Left forelimb (tissue), 1 donor: ENCODE measurements at places on chromosomes 12 and 14.

DNA sequence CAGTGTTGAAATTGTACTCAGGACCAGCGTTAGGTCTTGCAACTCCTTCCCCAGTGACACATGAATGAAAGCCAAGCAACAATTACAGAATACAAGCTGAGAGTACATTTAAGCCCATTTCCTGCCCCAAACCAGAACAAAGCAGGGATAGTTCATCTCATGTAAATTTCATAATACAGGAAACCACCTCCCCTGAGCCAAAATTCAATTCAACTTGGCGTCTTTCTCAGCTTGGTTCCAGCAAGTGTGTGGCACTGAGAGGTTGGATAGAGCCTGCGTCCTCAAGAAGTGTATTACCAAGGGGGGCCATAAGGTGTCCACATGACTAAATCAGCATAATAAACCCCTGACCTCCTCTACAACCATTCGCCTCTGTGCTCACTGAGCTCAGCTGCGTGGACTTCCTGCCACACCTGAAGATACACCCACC is 278.9 kb upstream of the CRY1 start:
- DNase-seq = no peak

DNA sequence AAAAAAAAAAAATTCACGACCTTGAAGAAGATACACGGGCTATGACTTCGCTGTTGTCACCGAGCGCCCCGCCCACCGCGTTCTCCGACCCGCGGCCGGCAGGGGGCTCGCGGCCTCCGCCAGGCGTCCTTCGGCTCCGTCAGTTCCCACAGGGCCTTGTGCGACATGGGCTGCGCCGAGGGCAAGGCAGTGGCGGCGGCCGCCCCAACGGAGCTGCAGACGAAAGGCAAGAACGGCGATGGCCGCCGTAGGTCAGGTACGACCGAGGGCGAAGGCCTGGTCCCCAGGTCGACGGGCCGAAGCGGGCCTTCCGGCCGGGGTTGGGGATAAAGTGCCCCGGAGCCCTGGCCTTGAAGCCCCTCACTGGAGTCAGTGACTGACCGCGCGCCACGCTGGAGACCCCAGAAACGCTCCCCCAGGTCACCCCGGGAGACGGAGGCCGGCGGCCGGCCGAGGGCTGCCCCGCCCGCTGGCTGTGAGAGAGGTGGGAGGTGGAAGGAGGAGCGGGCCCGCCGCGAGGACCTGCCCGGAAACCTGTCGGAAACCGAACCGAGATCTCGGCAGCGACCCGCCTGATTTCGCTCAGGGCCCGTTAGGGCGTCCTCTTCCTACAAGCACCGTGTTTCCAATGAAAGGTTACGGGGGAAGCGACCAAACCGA is at the start of gene TXNRD1:
TSS of gene TXNRD1 (plus strand) at position 142 of the 660 bp plus-strand sequence. CDS start at position 166, 24 bp downstream.
- peak; percentile 78 for DNase-seq

DNA sequence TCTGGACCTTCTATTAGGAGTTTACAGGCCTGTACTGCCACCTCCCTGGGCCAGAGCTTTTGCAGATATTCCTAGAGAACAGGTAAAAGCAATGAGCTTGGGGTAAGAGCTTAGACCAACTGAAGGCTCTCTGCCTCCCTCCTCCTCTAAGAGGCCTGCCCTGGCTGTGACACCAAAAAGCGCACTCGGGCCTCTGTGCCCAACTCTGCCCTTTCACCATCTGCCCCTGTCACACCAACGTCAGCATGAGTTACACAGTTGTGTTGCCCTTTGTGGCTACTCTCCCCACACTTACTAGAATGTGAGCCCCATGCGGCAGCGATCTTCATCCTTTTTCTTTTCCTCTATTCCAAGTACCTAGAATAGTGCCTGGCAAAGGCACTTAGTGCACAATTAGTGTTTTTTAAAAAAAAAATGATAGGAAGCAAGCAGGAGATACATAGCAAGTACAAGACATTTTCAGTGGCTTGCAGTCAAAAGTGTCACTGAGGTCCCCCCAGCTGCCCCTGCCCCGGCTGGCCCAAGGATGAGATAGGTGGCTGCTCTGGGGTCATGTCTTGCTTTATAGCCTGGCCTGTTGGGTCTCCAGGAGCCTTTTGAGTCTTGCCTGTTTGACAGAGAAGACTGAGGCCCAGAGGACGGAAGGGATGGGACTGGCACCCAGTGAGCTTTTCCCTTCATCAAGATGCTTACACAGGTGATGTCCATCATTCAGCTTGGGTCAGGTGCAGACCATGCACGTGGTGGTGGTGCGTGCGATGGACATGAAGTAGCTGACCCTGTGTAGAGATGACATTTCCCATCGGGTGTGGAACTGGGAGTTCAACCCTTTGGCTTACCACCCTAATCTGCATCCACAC is 12.5 kb downstream of the CKB start:
- DNase-seq = no peak

DNA sequence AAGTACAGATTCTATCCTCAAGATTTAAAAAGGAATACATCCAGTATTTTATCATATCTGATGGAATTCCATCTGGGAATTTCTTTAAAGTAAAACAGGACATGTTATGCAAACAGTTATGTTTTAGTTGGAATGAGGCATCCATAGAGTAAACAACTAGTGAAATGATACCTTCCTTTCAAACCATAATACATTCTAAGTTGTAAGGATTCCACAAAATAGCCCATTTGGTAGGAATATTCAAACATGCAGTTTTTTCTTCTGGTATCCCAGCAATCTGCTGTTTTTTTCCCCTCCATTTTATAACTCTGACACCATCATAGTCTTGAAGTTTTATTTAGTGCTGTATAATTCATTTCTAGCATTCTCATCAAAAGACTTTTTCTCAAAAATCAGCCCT is 149.6 kb downstream of the ADAMTS20 start:
- DNase-seq = no peak

- DNase-seq = no peak
Measured at GRCh38 chr12:42496886-42497285, 92.7 kb downstream of the PRICKLE1 start.

DNA sequence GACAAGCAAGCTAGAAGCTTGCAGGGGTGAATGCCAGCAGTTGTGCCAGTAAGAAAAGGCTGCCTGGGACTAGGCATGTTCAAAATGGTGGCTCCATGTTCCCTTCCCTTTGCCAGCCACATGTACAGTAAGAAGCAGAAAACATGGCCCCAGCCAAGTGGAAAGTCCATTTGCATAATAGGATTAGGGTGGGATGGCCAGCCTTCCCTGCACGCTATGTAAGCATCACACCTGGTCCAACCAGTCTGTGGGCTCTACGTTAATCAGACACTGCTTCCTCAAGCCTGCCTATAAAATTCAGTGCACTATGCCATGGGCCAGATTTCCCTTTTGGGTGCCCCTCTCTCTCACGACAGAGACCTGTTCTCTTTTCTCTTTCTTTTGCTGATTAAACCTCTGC is 288.4 kb downstream of the GXYLT1 start:
- DNase-seq = no peak

GRCh38 chr12:43742106-43742505 is 16.5 kb downstream of the PUS7L start:
- DNase-seq = no peak

- no peak for DNase-seq
Measured at GRCh38 chr12:111840807-111841206, 1.2 kb upstream of the MAPKAPK5 start.

GRCh38 chr12:112855375-112855774 is 51.4 kb upstream of the OAS1 start:
- no peak for DNase-seq

DNA sequence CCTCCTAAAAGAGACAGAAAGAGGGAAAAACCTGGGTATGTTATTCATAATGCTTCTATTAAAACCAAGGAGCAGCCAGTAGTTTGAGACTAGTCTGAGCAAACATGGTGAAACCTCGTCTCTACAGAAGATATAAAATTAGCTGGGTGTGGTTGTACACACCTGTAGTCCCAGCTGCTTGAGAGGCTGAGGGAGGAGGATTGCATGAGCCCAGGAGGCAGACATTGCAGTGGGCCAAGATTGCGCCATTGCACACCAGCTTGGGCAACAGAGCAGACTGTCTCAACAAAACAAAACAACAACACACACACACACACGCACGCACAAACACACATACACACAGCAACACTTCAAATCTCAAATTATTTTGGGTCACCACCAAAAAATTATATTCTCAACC is 27.8 kb downstream of the HECTD4 start:
- no peak for DNase-seq

DNA sequence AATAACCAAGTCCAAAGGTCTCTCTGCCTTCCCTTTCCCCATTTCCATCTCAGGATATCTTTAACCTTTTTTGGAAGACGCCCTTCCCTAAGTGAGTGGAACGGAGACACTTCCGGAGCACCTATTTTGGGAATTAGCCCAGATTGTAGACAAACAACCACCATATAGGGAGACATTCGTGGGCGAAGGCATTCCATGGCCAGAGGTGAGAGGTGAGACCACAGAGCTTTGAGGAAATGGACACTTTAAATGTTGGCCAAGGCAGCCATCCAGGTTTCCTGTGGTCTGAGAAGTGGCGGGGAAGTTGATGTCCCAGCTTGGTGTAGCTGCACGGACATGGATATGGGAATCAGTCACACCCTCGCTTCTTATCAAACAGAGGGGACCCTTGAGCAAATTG is 69.4 kb upstream of the BDKRB2 start:
- no peak for DNase-seq

GRCh38 chr14:33714527-33715226 is 236.2 kb downstream of the EGLN3 start:
- DNase-seq = no peak

DNA sequence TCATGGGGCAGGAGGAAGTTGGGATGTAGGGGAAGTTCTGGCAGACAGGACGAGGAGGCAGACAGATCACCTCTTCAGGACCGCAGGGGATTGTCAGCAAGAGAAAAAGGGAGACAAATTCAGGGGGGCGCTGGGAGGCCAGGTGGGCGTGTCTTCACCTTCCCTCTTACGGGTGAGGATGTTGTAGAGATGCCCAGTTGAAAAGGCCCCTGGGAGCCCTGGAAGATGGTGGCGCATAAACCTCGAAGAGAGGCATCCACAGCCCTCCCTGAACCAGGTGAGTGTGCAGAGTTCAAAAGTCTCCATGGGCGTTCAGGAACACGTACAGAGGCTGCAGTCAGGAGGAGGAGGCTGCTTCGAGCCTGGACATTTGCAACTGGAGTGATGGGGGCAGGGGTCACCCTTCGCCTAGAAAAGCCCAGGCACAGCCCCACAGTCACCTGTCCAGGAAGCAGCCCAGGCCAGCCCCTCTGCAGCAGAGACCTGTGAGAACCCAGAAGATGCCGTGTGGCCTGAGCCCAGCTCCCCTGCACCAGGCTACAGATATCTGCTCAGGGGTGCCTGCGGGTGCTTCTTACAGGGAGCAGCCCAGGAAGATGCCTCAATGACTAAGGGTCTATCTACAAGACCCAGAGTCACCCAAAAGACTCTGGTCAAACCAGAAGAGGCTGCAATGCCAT is 74.4 kb downstream of the PRIMA1 start:
- no peak for DNase-seq

GRCh38 chr12:40138526-40138925 is 32.6 kb upstream of the SLC2A13 start:
- no peak for DNase-seq

DNA sequence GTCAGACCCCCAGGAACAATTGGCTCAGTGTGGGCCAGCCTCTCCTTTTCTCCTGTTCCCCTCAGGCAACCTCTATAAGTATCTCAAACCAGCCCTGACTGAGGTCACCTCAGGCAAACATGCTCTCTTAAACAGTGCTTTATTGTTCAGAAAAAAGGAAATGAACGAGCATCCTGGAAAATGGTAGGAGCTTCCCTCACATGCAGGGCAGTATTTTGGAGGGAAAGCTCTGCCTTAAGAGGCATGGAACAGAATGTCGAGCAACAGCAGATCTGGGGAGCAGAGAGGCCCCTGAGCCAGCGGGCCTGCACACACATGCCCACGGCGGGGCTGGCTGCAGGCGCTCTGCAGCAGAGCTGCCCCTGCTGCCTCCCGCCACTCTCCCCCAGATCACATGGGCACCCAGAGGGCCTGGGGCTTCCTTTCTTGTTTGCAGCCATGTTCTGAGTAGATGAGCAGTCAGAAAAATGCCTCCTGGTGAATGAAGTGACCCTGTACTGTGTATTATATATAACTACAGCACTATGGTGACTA is 42.0 kb downstream of the MOK start:
- no peak for DNase-seq

GRCh38 chr12:130139567-130140421 is 22.5 kb upstream of the FZD10 start:
- DNase-seq = no peak

DNA sequence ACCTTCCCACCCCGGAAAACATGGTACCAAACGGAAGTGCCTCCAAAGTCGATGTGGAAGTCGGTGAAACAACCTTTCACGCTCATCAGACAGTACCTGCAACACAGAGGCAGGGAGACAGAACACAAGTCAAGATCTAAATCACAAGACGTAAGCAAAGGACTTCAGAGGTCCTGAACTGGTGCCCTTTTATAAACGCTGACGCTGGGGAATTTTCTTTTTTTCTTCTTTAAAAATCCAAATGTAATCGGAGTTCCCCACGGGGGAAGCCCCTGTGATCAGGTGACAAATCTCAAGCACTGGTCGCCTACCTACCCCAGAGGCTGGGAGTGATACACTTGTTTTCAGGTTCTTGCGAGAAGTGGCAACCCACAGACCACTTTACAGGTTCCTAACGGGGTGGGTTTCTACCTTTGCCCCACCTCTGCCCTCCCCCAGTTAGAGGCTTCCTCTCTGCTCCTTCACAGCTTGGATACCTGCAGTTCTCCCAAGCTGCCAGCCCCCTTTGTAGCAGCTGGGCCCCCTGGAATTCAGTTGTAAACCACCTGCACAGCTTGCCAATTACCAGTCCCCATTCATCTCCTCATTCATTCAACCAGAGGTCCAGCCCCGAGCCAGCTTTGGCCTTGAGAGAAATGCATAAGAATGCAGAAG is 46.2 kb downstream of the KDM2B start:
- DNase-seq = no peak

GRCh38 chr12:131140697-131141096 is 187.0 kb downstream of the ADGRD1 start:
- no peak for DNase-seq

GRCh38 chr14:72700338-72701236 is 193.3 kb downstream of the DPF3 start:
- no peak for DNase-seq

DNA sequence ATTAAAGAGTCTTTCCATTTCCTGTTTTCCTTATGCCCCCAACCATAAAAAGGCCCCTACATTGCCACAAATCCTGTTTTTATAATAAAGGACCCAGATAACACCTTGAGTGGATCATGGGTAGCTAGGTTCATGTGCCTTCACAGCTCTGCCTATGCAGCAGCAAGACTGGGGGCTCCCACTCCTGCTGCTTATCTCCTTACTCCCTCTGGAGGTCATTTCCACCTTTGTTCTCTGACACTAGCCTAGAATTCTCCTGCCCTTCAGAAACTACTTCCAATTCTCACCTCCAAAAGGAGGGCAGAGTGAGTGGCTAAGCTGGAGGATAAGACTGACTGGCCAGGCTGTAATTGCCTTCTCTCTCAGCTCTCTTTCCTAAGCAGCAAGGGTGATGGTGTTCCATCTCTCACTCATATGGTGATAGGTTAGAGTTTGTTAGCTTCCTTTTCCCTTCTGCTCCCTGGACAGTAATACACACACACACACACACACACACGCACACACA is 20.0 kb upstream of the STAC3 start:
- no peak for DNase-seq
